Right ventricle myocardium superior (tissue), 1 donor: ENCODE measurements at places on chromosomes 13 and 19. TPM values are rescaled to one million over a fixed set of nuclear protein-coding genes. Genes with fewer than 3 reads are reported as not detected.
A peak's percentile ranks its signal among the peaks of the same experiment; 100 is the strongest.

- DNase-seq, result peak; percentile 64
These were observed 65.0 kb upstream of the TRPC4 start for GRCh38 chr13:37934339-37935191.

DNA sequence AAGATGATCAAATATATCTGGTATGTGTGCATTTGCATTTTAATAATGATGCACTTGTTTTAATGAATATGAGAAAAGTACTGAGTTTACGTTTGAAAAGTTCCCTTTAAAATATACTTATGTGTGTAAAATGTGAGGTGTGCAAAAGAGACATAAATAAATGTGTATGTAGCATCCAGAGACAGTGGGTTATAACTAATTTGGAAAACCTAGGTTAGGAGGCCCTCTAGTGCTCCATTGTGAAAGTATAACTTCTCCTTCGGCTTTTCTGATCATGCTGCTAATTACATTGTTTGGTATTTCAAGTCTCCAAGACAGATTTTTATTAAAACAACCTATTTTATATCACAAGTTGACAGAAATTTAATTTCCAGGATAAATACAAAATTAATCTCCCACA lies 30.1 kb downstream of the SCEL start:
- no peak for DNase-seq

- no peak for DNase-seq
These were observed 80.7 kb downstream of the RNASEH2B start for GRCh38 chr13:50990065-50990817.

DNA sequence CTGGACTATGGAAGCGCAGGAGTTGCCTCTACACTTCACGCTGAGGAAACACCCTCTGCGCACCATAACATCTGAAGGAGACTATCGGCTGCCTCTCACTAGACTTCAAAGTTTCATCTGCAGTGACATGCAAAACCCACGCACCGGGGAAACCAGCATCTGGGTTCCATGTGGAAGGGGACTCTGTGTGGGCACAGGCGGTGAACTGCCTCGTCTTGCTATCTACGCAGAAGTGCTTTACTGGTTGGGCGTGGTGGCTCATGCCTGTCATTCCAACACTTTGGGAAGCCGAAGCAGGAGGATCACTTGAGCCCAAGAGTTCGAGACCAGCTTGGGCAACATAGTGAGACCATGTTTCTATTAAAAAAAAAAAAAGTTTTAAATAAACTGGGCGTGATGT lies 116.4 kb downstream of the STK24 start:
- DNase-seq, result no peak

- no peak for DNase-seq
These were observed 16.0 kb downstream of the ZNF100 start for GRCh38 chr19:21751384-21751783.

DNA sequence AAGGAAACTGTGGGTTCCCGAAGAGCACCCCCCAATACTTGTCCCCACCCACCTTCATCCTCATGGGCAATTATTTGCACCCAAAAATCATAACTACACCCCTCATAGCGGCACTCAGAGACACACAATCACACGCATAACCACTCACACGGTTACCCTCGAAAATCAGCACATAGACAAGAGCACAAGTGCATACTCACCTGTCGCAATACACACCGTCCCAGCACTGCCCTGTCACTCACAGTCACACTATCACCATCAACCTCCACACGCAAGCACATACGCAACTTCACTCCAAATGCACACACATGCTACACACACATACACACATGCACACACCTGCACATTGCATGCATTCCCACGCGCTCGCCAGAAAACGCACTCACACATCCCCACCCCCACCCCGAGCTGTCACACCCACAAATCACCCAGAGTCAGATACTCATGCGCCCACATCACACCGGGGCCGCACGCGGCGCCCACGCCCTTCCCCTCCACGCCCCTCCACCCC lies 535 bp downstream of the COL5A3 start:
- no peak for DNase-seq

DNA sequence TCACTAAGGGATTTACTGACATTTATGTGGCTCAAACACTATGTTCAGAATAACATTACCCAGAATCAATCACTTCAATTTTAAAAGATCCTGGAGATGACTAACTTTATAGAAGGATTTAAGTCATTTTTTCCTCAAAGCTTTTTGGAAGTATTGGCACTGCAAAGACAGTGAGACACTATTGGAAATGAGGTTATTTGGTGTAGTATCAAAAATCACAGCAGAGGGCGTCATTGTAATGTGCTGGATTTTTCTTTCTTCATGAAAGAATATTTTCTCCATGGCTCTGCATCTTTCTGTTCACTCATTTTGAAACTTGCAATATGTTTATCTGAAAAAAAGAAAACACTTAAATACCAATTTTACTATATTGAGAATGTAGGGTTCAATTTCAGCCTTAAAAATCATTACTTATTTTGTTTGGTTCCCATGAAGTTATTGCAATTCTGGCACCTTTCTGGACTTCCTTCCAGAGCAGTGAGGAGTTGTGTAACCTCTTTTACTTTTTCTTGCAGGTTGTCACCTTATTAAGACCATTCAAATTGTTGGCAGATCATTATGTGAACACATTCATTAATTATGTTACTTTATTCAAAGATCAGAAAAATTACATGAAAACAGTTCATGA lies 3.7 kb upstream of the CSNK1A1L start:
- DNase-seq, result no peak

Gene ABCA7
- total RNA-seq, result 5.2 TPM

Gene ABHD13
- total RNA-seq, result 4.7 TPM

DNA sequence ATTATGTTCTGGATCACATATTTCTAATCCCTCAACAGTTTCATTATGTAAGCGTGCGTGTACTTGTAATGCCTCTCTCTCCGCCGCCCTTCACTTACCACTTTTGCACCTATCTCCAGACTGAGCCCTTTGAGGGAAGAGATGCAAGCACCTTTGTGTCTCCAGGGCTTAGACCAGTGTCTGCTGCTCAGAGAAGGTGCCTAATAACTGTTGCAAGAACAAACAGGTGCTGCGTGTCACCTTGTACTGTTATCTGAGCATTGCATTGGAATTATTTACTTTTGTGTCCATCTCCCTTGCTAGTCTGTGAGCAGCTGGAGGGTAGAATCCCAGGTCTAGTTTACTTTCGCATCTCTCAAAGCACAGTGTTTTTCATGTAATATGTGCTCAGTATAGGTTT lies 156.2 kb downstream of the FLT1 start:
- DNase-seq, result no peak

DNA sequence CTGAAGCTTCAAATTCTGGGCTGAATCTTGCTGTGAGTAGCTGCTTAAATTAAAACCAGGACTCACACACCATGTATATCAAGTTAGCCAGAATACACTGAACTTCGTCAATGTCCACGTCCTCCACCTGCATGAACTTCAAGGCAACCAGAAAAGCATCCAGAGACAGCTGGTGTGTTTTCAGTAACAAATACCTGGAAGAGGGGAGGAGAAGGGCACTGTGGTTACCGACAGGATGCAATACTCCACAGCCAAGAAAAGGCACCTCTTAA lies 20.4 kb downstream of the PROZ start:
- no peak for DNase-seq

DNA sequence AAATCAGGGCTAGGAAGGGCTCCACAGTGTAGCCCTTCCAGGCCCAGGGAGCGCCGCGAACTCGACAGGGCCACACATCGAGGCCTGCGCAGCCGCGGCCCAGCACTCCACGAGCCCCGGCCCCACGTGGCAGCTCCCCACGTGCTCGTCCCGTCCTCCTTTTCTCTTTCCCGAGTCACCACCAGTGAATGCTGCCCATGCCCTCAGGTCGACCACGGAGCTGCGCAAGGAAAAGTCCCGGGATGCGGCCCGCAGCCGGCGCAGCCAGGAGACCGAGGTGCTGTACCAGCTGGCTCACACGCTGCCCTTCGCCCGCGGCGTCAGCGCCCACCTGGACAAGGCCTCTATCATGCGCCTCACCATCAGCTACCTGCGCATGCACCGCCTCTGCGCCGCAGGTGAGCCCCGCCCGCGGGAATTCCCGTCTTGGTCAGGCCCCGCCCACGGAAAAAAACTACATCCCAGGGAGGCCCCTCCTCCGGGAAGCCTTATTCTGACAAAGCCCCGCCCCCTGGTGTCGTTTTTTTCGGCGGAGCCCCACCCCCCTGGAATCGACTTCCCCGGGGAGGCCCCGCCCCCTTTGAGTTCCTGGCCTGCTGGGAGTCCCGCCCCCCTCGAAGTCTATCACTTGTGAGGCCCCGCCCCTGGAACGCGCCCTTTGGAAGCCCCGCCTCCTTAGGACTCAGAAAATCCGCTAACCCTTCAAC lies 7.0 kb downstream of the HIF3A start:
- DNase-seq, result peak; percentile 74

Gene IGLON5
- not detected for total RNA-seq

DNA sequence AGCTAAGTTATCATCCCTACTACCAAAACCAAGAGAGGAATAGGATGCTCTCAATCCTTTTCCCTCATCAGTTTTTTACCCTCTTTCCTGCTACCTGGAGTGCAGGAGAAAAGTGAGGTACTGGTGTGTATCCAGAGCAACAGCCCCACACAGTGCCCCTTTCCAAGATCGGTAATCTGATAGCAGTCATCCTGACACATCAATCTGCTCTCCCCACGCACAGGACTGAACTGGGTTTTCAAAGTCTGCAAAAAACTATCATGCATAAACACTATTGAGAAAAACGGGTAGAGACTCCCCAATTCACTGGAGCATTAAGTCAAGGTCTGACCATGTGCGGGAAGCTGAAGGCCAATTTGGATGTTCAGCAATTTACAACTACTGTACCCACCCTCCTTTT lies 284.8 kb downstream of the RBM26 start:
- no peak for DNase-seq

Gene ZNF480
- total RNA-seq, result 15.9 TPM

Gene REEP6
- total RNA-seq, result 1.1 TPM

Gene CEACAM16
- total RNA-seq, result not detected

DNA sequence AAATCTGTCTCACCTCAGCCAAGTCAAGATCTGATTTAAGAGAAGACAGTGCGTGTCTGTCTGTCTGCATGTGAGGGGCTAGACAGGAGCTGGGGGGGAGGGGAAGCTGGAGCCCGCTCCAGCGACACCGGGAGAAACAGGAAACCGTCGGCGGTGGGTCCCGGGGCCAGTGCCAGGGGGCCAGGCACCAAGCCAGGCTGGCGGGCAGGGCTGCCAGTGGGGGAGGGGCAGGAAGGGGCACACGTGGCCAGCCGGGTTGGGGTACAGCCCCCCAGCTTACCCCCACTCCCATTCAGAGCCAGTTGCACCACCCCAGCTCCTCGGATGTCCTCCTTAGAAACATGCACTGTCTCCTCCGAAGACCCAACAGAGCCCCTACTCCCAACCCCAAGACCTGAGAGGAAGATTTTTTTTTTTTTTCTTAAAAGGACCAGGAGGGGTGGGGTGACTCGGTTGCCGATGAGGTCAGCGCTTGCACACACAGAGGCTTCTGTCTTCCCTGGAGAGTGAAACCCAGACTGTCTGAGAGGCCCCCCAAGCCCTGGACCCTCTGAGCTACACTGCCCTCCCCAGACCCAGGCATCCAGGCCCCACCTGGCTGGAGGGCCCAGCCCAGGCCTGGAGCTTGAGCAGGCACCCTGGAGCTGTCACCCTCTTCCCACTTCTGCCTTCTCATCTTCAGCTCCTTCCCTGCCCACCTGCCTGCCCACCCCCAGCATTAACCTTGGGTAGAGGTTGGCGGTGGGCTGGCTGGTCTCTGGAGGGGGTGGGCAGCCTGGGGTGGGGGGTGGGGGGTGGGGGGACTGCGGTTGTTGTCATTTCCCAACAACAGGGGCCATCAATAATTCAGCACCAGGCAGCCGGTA lies 4.0 kb downstream of the ERF start:
- no peak for DNase-seq

DNA sequence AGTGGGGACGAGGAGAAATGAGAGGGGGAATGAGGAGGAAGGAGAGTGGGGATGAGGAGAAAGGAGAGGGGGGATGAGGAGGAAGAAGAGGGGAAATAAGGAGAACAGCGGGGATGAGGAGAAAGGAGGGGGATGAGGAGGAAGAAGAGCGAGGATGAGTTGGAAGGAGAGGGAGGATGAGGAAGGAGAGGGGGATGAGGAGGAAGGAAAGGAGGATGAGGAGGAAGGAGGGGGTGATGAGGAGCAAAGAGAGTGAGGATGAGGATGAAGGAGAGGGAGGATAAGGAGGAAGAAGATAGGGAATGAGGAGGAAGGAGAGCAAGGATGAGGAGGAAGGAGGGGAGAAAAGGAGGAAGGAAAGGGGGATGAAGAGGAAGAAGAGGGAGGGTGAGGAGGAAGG lies 14.0 kb upstream of the VSTM2B start:
- DNase-seq, result no peak

GRCh38 chr13:26680123-26680450 lies 80.5 kb downstream of the GPR12 start:
- no peak for DNase-seq

DNA sequence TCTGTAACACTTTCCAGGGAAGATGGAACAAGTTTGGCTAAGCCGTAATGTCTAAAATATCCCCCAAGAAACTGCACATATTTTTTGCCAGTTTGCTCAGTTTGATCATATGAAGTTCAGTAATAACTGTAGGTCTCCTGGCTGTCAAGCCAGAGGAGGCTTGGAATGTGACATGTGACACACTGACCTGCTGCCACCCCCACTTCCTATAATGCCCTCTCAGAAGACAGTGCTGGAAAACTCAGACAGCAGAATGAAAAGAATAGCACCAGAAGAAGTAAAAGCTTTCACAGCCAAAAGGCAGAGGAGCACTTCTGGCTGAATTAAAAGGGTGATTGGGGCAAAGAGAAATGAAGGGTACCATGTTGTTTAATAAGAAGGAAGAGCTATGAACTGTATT lies 67.4 kb upstream of the UBAC2 start:
- no peak for DNase-seq

DNA sequence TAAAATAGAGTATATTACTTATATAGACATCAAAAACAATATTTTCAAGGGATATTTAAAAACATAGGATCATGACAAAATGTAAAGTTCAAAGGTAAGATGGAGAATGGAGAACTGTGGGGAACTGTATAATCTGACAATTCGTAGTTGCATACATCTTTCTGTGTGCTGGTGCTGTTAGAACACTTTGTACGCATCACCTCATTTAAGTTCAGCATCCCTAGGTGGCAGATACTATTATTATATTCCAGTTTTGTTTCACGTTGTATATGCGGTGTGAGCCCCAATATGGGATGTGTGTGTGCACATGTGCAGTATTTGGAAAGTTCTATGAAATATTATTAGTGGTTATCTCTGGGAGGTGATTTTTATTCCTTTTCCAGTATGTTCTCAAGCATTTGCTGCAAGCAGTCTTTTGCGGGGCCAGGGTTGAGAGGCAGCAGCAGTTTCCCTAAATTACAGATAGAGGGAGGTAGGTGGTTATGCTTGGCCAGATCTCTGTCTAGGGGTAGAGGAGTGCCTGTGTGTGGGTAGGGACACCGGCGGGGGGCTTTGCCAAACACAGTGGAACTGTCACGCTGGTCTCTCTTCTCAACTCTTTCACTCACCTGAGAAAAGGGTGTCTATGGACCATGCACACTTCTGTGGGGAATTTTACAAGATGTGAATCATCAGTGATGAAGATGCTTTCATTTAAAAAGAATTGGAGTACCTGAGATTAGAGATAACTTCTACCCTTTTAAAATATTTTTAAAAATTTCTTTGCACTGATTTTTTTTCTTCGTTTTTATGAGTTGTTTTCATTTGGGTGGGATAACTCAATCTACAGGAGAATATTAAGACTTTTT lies 55.6 kb upstream of the ALOX5AP start:
- DNase-seq, result no peak

Gene ZNF345
- total RNA-seq, result 2.4 TPM

Gene ZNF154
- 3.1 TPM for total RNA-seq

Gene SPIB
- total RNA-seq, result not detected
